Hippocampal formation (tissue), 2 donors: ENCODE measurements at places on chromosomes 3 and 15.
A peak's percentile ranks its signal among the peaks of the same experiment; 100 is the strongest.

- no peak for DNase-seq
Observed at GRCh38 chr3:34219556-34219955, 421.1 kb downstream of the PDCD6IP start.

GRCh38 chr3:59978979-59979378 is 929.2 kb upstream of the CFAP20DC start:
- DNase-seq, result no peak

DNA sequence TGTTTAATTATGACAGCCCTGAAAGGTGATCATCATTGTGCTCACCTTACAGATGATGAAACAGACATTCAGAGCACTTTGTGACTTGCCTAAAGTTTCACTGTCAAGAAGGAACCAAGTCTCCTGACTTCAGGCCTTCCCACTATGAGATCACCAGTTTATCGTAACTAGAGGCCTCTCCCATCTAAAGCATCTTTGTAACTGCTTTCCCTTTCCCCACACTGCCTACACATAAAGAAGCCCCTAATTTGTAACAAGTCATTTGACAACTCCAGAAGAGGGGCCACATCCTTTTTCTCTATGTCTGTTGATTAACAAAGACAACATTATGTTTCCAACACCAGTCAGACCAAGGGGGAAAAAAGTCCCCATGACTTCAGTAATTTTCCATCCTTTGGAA is 1.1 kb downstream of the KLHL6 start:
- no peak for DNase-seq

GRCh38 chr3:59043391-59043790 is 6.4 kb downstream of the CFAP20DC start:
- DNase-seq, result no peak

GRCh38 chr15:43218908-43219706 is 1.7 kb downstream of the EPB42 start:
- DNase-seq, result no peak

- peak; percentile 14 for DNase-seq
Observed at GRCh38 chr3:138935863-138936740, 10.8 kb downstream of the FOXL2 start.

DNA sequence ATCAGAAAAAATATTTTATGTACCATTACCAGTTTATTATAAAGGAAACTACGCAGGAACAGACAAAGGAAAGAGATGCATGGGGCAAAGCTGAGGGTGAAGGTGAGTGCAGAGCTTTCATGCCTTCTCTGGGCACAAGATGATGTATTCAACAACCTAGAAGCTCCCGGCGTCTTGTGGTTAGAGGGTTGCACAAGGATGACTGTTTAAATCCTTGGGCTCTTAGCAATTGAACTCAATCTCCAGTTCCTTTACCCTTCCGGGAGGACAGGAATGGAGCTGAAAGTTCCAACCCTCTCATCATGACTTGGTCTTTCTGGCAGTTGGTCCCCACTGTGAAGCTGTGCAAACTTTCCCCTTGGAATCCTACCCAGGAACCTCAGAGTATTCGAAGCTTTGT is 542.0 kb downstream of the EPHA3 start:
- no peak for DNase-seq

- DNase-seq, result no peak
Observed at GRCh38 chr15:86810329-86810728, 730.7 kb downstream of the AGBL1 start.

DNA sequence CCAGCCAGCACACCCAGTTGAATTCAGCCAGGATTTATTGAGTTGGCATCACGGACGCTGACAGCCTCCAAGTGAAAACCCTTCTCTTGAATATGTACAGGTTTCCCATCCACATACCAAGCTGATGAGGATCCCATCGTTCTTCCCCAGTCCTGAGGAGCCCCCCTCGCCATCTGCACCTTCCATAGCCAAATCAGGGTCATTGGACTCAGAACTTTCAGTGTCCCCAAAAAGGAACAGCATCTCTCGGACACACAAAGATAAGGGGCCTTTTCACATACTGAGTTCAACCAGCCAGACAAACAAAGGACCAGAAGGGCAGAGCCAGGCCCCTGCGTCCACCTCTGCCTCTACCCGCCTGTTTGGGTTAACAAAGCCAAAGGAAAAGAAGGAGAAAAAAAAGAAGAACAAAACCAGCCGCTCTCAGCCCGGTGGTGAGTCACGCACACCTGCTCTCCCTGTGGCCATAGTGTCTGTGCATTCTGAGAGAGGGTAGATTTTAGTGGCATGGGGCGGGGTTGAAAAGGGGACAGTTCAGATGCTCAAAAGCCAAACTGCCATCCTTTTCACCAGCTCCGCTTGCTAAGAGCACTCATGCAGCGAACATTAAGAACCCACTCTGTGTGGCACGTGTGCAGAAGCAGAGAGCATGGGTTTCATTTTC is 51.2 kb downstream of the KLHL25 start:
- DNase-seq, result no peak

DNA sequence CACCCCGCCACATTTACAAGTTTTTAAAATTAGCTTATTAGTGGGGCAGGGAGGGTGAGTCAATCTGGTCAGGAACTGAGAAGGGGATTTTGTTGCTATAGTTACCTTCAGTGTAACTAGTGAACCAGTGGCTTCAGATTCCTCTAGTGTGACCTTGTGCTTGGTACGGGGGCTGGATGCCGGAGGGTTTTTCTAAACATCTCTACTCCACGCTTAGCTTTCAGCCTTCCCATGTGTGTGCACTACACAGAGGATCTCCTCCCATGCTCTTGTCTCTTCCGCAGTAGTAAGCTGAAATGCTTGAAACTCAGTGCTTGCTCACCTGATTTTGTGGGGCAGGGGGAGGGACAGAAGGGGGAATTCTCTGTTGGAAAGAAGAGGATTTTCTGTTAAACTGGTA is 67.9 kb upstream of the AKAP13 start:
- DNase-seq, result no peak

GRCh38 chr3:133853063-133853924 is 42.4 kb downstream of the RAB6B start:
- no peak for DNase-seq

DNA sequence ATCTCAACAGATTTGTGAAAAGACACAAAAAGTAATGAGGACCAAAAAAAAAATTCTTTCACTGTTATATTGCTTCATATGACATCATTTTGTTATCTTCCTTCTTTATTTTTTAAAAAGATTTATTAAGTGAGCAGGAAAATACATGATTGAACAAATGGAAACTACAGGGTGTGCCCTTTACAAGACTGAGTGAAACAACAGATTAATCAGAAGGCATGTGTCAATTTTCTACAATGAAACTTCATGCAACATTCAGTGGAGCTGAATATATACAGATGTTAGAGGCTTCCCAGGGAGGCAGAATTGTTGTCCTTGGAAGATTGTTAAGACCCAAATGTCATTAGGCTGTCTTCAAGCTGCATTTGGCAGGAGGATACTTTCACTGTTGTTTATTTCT is 28.4 kb upstream of the SLC2A2 start:
- no peak for DNase-seq

DNA sequence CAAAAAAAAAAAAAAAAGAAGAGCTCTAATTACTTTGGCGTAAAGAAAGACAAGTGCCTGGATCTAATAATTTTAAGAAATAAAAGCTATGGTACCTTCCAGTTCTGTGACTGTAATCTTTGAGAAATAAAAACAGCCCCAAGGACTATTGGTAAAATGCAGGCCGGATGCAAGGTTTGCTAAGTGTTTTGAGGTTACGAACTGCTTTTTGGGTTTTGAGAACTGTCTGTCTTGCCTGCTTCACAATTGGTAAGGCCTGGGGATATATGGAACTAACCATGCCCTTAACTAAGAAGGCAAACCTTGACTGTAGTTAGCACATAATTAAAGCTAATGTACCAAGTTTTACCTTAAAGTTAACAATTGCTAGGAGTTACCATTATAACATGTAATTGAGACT is 388.4 kb upstream of the CBLB start:
- no peak for DNase-seq

- DNase-seq, result no peak
Observed at GRCh38 chr3:187080799-187081450, 58.4 kb downstream of the RPL39L start.
